ENCODE measurements at places on chromosomes 7 and 10.

GRCh38 chr7:124552217-124552616, 213.4 kb downstream of the GPR37 start:
- DNase-seq, result no peak

DNA sequence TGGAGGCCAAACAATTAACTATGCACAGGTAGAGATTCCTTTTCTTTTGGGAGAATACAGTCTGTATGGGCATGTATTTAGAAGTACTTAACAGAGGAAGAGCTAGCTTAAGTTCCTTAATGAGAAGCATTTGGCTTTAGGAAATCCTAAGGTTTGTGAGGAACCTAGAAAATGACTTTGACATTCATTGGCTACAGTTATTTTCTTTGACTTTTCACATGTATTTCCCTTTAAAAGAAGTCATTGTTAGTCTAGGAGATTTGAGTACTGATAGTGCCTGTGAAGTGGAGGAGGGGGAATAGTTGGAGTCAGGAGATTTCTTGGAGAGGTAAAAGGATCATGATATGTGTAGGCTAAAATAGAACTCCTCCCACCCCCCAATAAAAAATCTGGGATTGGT, 3.6 kb downstream of the HELLS start:
- no peak for DNase-seq

DNA sequence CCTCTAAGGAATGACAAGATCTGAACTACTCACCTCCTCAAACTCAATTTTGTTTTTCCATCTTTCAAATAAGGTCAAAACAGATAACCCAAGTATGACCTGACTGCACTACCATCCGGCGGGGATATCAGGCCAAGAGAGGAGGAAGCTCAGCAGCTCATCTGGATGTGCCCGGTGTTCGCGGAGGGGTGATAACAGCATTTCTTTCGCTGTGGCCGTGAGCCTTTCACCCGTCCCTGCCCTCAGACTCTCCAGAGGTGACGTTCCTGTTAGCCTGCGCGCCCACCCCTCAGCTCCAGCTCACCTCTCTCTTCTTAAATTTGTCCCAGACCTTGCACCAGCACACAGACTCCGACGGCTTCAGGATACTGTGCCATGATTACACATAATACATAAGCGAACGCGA, 526 bp downstream of the ZNF248 start:
- peak; percentile 20 for DNase-seq

DNA sequence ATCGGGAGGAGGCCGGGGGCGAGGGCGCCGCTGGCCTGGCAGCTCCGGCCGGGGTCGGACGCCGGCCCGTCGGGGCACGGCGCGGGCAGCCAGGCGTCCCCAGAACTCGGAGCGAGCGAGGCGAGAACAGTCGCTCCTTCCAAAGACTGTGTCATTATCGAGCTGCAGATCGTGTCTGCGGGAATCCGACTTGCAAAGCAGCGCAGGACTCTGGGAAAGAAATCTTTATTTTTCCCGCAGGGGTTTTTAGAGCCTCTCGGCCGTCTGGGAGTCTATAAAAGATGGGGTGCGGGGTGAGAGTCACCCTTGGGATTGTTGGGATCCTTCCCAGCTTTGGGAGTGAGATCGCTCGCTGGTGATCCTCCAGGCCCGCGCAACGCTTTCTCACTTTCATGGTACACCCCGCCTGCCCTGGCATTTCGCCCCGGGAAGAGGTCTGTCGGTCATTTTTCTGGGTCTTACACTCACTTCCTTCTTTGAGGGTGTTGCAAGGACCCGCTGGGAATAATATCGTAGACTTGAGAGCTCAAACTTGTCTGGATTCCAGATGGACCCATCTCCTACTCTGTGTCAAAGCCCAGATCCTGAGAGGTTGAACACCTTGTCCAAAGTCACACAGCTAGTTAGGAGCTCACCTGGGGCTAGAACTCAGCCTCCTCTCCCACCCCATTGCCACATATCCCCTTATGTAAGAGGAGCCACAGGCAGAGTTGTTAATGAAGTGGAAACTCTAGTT, 1.0 kb downstream of the UBTD1 start:
- DNase-seq, result peak; percentile 82

DNA sequence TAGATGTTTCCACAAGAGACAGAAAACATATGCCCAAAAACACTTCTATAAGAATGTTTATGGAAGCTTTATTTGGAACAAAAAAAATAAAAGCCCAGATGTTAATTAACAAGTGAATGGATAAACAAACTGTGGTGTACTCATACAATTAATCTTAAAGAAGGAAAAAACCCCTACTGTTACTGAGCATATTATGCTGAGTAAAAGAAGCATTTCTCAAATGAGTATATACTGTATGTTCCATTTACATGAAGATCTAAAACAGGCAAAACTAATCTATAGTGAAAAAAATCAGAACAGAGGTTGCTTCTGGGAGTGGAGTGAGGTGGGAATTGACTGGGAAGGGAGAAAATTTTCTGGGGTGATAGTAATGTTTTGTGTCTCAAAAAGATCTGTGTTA, 15.5 kb upstream of the ANK3 start:
- no peak for DNase-seq

GRCh38 chr10:78140066-78140630, 106.5 kb downstream of the RPS24 start:
- DNase-seq, result no peak

GRCh38 chr7:122528879-122529481, 169.9 kb downstream of the RNF133 start:
- DNase-seq, result no peak

GRCh38 chr7:22833113-22833855, 10.6 kb upstream of the TOMM7 start:
- no peak for DNase-seq

- DNase-seq, result no peak
These were observed 181.3 kb downstream of the TAX1BP1 start for GRCh38 chr7:27921081-27921836.

DNA sequence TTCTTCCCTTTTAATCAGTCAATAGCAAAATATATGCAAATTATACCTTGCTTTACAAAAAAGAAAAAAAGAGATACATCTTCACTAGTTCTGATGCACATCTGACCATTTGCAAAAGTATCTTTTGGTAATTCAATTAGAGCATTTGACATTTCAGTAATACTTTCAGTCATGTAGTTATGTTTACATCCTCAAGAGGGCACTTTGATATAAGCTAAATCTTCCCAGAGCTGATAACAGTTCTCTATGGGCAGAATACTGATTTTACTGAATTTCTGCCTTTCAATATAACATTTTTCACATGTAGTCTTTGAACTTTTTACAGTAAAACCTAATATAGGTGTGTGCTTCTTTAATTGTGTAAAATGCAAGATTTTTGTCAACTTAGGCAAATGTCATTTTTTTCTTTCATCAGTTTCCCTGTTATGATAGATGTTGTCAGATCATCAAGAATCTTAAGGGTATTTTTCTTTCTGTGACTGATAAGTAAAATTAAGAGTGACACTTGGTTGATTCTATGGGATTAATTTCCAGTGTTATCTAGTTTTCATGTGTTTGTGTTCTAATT, 703.5 kb upstream of the SEMA3D start:
- DNase-seq, result no peak

DNA sequence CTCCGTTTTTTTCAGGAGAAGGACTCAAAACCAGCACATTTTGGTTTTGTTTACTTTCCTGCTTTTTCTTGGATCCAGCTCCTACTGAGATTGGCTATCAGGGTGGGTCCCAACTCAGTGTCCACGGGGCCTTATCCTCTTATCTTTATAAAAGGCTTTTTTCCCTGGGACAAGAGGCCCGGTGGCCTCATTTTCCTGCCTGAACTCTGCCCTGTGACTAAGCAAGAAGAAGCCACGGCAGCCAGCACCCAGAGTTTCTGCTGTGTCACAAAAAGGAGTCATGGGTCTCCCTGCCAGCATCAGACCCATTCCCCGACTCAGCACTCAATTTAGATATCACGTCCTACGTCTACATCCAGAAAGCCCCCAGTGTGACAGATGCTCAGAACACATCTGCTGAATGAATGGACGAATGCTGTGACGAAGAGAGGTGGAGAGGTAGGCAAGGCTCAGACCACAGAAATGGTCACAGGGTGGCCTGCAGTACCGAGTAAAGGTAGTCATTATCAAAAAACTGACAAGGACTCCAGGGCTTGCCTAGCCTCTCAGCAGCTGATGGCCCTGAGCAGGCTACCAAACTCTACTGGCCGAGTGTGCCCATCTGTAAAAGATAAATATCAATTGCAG, 16.7 kb downstream of the DLG5 start:
- DNase-seq, result no peak

DNA sequence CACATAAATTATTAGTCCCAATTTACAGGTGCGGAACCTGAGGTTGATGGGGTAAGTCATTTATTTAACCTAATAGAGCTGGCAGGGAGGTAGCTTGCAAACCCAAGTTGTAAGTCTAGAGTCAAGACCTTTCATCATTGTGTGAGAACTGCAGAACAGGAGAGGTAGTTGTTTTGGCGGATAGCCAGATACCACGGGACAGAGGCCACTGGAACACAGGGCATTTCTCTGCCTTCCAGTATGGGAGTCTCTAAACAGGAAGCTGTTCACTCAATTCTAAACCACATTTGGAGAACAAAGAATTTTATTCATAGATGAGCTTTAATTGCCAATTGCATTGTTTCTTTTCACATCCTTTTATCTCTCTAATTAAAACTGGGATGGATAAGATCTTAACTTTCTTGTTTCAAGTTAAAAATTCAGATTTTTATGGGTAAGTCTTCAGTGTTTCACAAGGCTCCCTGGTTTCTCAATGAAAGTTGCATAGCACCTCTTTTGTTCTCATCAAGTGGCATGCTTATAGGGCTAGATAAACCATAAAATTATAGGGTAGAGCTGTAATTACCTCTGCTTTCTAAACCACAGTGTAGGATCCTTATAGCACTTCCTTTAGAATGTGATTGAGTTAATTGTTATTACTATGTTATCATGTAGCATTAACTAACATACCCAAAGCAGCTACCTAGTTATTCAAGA, 489.0 kb downstream of the GATA3 start:
- DNase-seq, result no peak

- peak; percentile 58 for DNase-seq
These were observed 552 bp downstream of the IL15RA start for GRCh38 chr10:5976512-5977470.

DNA sequence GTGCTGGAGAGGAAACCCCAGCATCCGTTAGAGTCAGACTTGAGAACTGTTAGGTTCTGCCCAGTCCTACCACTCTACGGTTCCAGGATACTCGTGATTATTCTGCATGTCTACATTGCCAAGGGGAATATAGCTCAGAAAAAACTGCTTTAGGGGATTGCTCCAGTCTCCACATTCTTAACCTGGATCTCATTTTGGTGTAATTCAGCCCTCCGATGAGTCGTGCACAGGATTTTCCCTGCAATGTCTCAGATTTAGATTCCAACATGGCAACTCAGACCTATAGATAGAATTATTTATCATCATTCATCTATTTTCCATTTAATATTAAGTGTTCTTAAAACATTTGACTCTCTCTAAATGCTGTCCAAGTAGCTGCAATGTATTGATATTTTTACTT, 121.1 kb upstream of the ZEB1 start:
- DNase-seq, result no peak

- no peak for DNase-seq
These were observed 30.4 kb downstream of the PLAU start for GRCh38 chr10:73941300-73941699.

DNA sequence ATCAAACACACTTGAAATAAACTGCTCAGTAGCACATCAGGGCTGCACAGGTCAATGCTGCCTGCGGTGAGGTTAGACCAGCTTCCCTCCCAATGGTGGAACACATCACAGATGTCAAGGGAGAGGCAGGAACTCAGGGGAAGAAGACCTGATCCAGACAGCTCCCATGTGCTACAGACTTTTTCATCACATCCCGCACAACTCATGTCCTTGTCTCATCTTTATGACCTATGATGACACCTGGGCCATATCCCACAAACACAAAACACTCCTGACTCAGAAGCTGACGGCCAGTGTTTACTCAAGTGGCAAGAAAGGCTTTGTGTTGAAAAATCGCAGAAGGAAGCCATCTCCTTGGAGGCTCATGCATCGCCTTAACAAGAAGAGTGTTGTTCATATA, 91.6 kb downstream of the HTR5A start:
- no peak for DNase-seq

- DNase-seq, result no peak
These were observed 20.5 kb upstream of the PITRM1 start for GRCh38 chr10:3192856-3193635.

DNA sequence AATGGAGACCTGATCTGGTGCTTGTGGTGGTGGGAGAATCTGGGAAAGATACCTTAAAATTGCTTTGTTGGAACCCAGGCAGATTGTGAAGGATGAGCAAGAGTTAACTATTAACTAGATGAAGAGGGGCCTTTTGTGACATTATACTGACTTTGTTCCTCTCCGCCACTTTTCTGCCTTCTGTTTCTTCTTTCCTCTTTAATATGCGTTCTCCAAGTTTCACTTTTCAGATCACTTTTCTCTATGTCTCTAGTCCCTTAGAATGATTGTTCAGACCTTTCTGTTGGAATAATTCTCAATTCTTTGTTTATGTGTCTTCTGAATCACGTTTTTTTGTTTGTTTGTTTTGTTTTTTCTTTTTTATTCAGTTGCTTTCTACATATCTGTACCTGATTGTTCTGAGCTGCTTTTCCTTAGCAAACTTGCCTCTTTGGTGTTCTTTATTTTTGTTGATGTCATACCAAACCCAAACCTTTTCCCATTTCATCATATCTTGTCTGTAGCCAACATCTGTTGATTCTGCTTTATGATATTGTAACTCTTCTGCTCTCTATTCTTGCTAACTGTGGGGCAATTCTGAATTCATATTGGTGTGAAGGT, 2.8 kb downstream of the BMPR1A start:
- no peak for DNase-seq

- no peak for DNase-seq
These were observed 101.9 kb upstream of the PRSS58 start for GRCh38 chr7:142359694-142360279.

Measured in left ventricle myocardium inferior (tissue), 1 donor.